A172 (cell line): ENCODE measurements at places on chromosomes 16 and 17. TPM values are rescaled to one million over a fixed set of nuclear protein-coding genes. Genes with fewer than 3 reads are reported as not detected.
A peak's percentile ranks its signal among the peaks of the same experiment; 100 is the strongest.

- DNase-seq = no peak
Observed at GRCh38 chr16:88856122-88856827, 472 bp downstream of the GALNS start.

- DNase-seq = no peak
Observed at GRCh38 chr16:65608455-65608854, 486.6 kb upstream of the CDH11 start.

DNA sequence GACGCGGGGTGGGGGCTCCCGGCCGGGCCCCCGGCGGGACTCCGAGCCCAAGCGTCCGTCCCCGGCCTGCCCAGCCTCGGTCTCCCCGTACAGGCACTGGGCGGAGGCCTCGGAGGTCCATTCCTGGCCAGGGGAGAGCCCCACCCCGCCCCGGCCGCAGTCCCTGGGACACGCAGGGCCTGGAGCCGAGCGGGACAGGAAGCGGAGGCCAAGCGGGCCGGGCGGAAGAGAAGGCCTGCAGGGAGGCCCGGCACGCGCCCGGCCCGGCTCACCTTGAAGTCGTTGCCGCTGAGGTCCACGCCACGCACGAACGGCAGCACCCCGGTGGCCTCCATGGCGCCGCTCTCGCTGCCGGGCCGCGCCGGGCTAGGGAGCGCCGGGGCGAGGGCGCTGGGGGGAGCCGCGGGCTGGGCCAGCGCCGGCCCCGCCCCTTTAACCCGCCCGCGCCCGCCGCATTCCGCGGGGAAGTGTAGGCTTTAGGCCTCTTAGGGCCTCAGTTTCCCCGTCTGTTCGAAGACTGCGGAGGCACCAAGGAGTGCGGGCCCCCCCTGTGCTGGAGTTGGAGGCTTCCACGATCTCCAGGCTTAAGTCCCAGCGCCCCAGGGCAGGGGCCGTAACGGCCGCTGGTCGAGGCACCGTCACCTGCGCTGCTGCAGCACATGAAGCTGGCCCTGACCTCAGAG is at the start of gene FLII:
TSS of gene FLII (minus strand) at position 383 of the 683 bp plus-strand sequence. CDS start at position 335, 48 bp downstream.
- DNase-seq = peak; percentile 25

DNA sequence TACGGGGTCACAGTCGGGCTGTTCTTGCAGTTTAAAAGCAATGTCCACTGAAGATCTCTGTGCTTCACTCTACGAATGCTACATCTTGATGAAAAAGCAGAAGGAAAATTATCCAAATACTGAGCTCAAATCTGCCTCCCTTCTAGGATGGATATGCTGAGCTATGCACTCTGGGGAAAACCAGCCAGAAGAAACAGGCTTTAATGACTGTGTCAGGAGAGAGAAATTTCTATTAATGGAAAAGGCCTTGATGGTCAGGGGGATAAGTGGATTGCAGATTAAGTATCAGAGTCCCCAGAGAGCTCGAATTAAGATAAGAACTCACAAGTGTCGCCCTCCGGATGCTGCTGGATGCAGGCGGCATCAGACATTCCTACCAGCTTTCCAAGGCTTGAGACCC is 39.6 kb upstream of the RCVRN start:
- no peak for DNase-seq

DNA sequence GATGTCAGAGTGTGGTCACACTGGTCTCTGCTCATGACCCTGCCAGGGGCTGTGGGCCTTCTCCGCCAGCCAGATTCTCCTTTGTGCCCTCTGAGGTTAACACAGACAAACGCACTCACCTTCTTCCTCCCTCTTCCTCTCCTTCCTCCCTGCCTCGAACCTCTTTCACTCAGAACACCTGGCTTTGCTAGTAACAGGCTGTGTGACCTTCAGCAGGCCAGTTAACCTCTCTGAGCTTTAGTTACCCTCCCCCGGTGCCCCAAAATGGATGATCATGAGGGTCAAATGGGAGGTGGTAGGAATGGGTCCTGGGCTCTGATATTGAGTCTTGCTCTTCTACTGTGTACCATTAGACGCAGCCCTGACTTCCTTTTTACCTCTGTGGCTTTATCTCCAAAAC is 127.1 kb downstream of the OR1D5 start:
- DNase-seq = no peak

- DNase-seq = no peak
Observed at GRCh38 chr17:610276-610675, 104.4 kb downstream of the VPS53 start.

GRCh38 chr17:59439262-59439661 is 107.8 kb downstream of the YPEL2 start:
- no peak for DNase-seq

DNA sequence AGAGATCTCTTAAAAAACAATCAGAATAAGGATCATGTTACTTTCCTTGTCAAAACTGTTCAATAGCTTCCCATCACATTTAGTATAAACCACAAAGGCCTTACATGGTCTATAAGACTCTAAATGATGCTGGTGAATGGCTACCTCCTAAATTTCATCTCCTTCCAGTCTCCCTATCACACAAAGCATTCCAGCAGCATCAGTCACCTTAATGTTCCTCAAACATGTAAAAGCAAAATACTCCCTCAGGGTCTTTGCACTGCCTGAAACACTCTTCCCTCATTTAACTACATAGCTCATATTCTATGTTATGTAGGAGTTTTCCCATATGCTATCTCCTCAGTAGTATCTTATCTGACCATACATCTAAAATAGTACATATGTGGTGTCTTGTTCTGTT is 53.5 kb upstream of the INTS2 start:
- no peak for DNase-seq

- no peak for DNase-seq
Observed at GRCh38 chr17:62818526-62818925, 10.4 kb upstream of the MARCHF10 start.

- DNase-seq = no peak
Observed at GRCh38 chr16:87550495-87550961, 51.8 kb upstream of the JPH3 start.

- no peak for DNase-seq
Observed at GRCh38 chr17:55965051-55965450, 188.2 kb upstream of the ANKFN1 start.

GRCh38 chr16:4376893-4377572 is 5.4 kb downstream of the VASN start:
- DNase-seq = no peak

- no peak for DNase-seq
Observed at GRCh38 chr16:79437764-79438751, 162.5 kb downstream of the MAF start.

Gene GALR2
- 0.19 TPM in 1 of 2 replicates, not detected in the other for total RNA-seq

Gene DHRS7C
- total RNA-seq = not detected in 2 replicates

Gene PMFBP1
- 1.7 and 1.8 TPM in 2 replicates for total RNA-seq

Gene FLII
- 369 and 474 TPM in 2 replicates for total RNA-seq

Gene ZNF629
- total RNA-seq = 20.5 and 20.8 TPM in 2 replicates

Gene ABCC6
- 3.5 TPM in 1 of 2 replicates, not detected in the other for total RNA-seq
